Panc1 (cell line): ENCODE measurements at places on chromosomes 6 and 20. TPM values are rescaled to one million over a fixed set of nuclear protein-coding genes. Genes with fewer than 3 reads are reported as not detected.

The SRXN1 gene
- total RNA-seq = 34.5 TPM

GRCh38 chr6:144307880-144308279, 22.7 kb downstream of the UTRN start:
- DNase-seq = no peak

- DNase-seq = no peak
These were observed 269.8 kb downstream of the FARS2 start for GRCh38 chr6:5531161-5531560.

The SLC35D3 gene
- total RNA-seq = not detected

- no peak for DNase-seq
These were observed 33.1 kb downstream of the SCAF8 start for GRCh38 chr6:154766288-154766687.

- DNase-seq = no peak
These were observed 26.5 kb upstream of the EMILIN3 start for GRCh38 chr20:41392871-41393704.
